ENCODE measurements at places on chromosomes 3 and 15. TPM values are rescaled to one million over a fixed set of nuclear protein-coding genes. Genes with fewer than 3 reads are reported as not detected.

SLC15A2 gene
- 0.27 TPM for polyA plus RNA-seq

PLSCR5 gene
- not detected for polyA plus RNA-seq

- no peak for DNase-seq
Observed at GRCh38 chr3:149223461-149223820, 1.8 kb upstream of the CP start.

GRCh38 chr3:12999147-13000140 is 73.8 kb downstream of the IQSEC1 start:
- DNase-seq = no peak

DNA sequence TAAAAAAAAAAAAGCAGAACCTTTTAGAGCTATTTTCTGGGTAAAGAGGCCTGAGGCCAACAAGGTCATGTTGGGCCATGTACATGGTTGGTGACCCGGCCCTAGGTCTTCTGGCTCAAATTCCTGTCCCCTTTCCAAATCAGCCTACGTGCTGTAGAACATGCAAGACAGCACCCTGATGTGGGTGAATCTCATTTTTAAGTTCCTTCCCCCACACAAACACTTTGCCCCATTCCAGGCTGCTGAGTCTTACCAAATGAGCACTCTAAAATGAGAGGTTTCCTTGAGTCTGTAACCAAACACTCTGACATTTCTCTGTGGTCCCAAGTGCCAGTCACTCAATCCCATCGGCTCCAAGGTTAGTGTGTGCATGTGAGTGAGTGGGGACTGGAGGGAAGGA is 9.4 kb downstream of the BCL6 start:
- no peak for DNase-seq

GRCh38 chr3:126314790-126315658 is 42.2 kb downstream of the KLF15 start:
- DNase-seq = no peak

SPSB4 gene
- not detected for polyA plus RNA-seq

GRCh38 chr15:80494351-80494751 is 90.2 kb downstream of the ARNT2 start:
- DNase-seq = no peak

DNA sequence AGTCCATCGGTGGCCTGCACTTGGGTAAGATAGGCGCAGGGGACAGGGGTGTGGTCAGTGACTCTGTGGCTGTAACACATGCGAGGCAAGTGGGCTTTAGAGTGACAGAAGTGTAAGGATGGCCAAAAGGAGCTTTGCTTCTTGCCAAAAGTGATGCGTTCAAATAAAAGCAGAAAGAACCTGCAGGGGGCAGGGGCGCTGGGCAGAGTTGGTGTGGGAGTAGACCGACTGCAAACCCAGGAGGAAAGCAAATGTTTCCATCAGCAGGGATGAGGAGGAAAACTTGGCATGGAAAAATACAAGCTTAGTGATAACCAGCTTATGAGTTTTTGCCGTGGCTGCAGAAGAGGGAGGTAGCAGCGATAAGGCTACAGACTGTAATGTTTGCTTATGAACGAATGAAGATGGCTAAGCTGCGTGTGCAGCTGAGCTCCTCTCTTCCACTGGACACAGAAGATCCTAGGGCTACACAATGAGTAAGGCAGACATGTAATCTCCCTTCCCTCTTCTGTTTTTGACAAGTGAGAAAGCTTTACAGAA is 149.4 kb downstream of the WNT5A start:
- DNase-seq = no peak

DNA sequence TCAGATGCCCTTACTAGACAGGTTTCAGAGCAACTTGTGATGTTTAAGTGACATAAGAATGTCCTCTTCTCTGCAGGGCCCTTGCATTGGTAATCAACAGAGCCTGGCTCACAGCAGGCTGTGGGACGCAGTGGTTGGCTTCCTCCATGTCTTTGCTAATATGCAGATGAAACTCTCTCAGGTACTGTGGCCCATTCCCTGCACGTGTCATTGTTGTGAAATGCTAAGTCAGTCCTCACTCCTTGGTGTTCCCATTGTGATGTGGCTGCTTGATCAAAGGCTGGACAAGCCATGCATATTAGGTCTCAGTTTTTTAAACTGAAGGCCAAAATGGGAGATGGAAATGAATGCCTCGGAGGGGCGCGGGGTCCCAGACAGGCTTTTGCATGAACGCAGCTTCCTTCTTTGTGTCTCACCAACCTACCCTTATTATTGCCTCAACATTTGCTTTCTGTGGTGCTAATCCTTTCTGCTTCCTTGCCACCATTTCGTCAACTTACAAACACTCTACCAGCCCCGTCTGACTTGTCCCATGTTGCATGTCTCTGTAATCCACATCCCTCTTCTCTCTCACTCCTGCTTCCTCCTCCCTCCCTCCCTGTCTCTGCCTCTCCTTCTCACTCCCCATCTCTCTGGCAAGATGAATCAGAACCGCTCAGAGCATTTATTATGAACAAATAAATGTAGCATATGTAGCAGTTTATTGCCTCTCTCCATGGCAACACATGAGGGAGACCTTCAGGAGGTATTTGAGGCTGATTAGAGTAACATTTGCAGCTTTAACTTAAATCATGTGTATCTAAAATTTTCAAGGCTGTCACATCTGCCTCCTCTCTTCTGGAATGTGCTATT is 133.2 kb upstream of the CHRM5 start:
- no peak for DNase-seq

DNA sequence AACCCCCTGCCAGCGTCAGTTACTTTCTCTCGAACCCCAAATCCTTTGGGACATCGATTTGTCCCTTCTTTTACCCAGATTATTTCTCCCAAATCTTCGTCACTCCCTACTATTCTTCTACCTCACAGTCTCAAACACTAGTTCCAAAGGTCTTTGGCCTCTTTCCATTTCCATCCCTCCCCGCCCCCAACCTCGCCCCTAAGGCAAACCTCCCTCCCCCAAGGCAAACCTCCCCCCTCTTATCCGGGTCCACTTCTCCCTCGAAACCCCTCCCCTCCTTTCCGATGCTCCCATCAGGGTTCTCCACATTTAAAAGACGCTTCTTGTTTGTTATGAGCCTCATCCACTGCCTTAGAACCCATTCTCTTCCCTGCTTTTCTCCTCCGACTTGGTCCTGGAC is 583 bp downstream of the EAF1 start:
- DNase-seq = no peak

- no peak for DNase-seq
Observed at GRCh38 chr3:5020242-5020722, 41.0 kb downstream of the BHLHE40 start.

- DNase-seq = no peak
Observed at GRCh38 chr3:134754768-134755559, 40.1 kb upstream of the EPHB1 start.

ERICH6 gene
- polyA plus RNA-seq = not detected

- peak; percentile 58 for DNase-seq
Observed at GRCh38 chr3:111668888-111669488, 73.8 kb upstream of the ZBED2 start.

DNA sequence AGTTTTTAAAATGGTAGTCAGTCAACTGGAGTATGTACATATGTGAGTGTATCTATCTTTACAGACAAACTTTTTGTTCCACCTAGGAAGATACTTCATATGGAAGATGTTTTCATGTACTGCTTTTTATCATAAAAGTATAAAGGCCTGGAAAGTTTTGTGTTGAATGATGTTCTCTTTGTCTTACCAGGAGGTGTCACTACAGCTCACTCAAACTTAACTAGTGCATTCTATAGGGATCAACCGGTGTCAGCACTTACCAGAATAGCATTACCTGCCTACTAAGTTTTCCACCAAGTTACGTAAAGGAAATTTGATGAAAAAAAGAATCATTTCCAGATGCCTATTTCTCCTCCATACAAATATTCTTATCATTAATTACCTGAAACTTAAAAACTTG is 522.6 kb upstream of the SEMA6D start:
- no peak for DNase-seq

DNA sequence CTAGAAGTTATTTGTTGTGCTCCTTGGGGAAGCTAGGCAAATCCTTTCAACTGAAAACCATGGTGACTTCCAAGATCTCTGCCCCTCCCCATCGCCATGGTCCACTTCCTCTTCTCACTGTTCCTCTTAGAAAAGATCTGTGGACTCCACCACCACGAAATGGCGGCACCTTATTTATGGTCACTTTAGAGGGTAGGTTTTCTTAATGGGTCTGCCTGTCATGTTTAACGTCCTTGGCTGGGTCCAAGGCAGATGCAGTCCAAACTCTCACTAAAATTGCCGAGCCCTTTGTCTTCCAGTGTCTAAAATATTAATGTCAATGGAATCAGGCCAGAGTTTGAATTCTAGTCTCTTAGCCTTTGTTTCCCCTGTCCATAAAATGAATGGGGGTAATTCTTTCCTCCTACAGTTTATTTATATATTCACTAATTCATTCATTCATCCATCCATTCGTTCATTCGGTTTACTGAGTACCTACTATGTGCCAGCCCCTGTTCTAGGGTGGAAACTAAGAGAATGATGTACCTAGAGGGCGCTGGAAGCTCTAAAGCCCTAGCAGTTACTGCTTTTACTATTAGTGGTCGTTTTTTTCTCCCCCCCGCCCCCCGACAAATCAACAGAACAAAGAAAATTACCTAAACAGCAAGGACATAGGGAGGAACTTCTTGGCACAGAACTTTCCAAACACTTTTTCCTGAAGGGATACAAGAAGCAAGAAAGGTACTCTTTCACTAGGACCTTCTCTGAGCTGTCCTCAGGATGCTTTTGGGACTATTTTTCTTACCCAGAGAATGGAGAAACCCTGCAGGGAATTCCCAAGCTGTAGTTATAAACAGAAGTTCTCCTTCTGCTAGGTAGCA is 657 bp downstream of the PATL2 start:
- peak; percentile 63 for DNase-seq
